T47D (cell line): ENCODE measurements at places on chromosomes 16 and 17.

DNA sequence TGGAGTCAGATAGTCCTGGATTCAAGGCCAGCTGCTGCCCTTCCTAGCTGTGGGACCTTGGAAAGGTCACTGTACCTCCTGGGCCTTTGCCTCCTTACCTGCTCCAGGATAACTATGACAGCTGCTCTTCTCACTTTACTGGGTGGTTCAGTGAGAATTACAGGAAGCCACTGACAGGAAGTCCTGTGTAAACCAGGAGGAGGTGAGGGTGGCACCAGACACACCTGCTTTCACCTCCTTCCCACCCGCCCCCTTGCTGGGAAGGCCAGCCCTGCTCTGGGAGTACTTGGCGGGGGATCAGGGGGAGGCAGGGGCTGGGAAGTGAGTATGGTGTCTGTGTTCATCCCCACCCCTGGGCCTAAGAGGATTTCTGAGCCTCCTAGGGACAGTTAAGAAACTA is 42.6 kb downstream of the CPNE2 start:
- DNase-seq = peak; percentile 15

DNA sequence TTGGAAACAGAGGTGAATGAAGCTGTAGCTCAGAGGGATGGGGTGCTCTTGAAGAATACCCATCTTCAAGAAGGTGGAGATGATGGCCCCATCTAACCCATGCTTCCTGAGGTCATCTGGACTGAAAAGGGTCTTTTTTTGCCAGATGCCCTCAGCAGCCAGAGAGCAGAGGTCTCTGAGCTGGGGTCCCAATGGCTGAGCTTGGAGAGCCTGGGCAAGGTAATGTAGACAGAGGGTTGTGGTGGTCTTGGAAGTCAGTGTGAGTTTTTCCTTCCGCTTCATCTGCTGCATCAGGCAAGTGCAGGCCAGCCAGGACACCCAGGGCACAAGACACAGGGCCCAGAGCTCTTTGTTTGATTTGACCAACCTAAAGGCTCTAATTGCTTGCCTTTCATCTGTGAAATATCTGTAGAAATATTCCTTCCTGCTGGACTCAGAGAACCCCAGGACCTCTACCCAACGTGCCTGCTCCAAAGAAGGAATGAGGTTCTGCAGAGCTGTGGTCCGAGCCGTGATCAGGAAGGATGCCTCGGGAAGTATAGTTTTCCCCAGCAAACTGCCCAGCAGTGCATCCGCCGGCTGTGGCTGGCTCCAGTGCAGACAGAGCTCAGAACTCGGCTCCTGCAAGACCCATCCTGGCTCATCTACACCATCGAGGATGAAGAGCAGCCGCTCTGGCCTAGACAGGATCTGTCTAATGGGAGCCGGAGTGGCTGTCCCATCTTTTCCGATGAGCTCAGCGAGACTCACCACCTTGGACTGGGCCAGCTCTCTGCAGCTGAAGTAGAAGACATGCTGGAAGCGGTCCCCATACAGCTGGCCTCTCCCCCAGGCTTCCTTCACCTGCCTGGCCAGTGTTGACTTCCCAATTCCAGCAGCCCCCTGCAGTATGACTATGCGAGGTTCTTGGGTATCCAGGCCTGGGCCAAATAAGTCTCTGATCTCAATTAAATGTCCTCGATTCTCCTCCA is 25.2 kb downstream of the NLRP1 start:
- no peak for DNase-seq

- no peak for DNase-seq
These were observed 74.2 kb upstream of the NLK start for GRCh38 chr17:27968206-27968732.

- DNase-seq = no peak
These were observed 134.2 kb downstream of the PRKCA start for GRCh38 chr17:66436631-66437030.

DNA sequence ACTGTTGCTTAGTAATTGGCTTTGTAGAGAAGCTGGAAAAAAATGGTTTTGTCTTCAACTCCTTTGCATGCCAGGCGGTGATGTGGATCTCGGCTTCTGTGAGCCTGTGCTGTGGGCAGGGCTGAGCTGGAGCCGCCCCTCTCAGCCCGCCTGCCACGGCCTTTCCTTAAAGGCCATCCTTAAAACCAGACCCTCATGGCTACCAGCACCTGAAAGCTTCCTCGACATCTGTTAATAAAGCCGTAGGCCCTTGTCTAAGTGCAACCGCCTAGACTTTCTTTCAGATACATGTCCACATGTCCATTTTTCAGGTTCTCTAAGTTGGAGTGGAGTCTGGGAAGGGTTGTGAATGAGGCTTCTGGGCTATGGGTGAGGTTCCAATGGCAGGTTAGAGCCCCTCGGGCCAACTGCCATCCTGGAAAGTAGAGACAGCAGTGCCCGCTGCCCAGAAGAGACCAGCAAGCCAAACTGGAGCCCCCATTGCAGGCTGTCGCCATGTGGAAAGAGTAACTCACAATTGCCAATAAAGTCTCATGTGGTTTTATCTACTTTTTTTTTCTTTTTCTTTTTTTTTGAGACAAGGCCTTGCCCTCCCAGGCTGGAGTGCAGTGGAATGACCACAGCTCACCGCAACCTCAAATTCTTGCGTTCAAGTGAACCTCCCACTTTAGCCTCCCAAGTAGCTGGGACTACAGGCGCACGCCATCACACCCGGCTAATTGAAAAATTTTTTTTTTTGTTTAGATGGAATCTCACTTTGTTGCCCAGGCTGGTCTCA is 6.2 kb upstream of the TMEM235 start:
- DNase-seq = no peak

DNA sequence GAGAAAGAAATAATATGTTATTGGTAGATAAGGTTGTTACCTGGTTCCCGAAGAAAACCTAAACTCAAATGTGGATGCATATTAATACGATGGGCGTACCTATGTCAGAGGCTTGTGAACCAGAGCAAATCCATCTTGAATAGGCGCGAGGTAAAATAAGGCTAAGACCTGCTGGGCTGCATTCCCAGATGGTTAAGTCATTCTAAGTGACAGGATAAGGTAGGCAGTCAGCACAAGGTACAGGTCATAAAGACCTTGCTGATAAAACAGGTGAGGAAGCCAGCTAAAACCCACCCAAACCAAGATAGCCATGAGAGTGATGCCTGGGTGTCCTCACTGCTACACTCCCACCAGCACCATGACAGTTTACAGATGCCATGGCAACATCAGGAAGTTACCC is 1400.1 kb downstream of the CDH8 start:
- DNase-seq = peak; percentile 68

GRCh38 chr17:13273806-13274205 is 256.0 kb upstream of the ELAC2 start:
- no peak for DNase-seq

DNA sequence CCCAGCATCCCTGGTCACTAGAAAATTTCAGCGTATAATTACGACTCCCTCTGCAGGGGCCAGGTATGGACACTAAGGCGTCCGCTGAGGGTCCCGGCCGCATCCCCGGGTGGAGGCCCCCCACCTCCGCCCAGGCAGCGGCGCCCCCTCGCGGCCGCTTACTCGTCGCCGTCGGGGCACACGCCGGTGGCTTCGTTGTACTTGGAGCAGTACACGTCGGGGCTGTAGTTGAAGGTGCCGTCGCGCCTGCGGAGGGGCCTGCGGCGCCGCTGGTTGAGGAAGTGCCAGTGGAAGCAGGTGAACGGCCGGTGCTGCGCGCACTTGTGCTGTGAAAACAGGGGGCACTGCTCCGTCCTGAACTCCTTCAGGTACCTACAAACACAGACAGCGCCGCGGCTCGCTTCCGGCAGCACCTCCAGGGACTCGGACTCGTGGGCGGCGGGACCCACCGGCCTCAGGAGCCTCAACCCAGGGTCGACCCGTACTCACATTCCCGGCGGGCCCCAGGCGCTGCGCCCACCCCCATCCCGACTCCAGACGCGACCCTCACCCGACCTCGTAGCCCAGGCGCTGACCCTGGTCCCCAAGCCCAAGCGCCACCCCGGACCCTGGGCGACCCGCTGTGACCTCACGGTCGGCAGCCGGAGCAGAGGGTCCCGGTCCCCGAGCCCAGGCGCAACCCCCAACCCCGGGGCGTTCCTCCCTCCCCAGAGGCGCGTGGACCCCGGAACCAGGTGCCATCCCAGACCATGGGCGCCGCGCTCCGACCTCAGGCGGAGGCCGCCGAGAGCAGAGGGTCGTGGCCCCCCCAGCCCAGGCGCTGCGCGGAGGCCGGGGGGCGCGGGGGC is 596 bp downstream of the UNKL start:
- DNase-seq = peak; percentile 71

GRCh38 chr16:29868396-29869009 is 5.5 kb upstream of the CDIPT start:
- no peak for DNase-seq

GRCh38 chr17:72422204-72422504 is 301.3 kb downstream of the SOX9 start:
- no peak for DNase-seq

DNA sequence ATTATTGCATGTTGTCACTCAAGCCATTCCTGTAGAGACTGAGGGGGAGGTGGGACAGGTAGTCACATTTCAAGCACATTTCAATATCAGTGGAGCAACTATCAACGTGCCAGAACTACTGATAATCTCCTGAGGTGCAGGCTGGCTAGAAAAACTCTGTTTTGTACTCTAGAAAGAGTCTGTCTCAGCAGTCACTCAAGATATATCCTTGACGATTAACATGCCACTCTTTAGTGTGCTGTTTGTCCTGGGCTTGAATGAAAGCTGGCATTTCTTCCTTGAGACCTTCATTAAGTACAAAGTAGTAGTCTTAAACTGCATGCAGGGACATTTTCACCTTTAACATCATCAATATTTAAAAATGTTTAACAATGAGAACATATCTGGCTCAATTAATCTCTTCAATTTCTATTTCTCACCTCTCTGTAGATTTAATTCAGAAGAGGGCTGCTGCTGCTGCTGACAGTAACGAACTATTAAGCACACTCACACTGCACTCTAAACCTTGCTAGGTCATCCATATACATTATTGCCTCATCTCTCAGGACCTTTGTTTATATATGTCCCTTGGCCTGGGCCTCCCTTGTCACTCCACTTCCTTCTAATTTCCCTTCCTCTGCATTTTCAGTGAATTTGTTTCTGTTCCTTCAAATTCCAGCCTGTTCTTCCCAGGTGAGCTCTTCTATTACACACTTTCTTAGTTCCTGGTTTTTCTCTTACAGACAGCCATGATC is 412.0 kb downstream of the HAPSTR1 start:
- DNase-seq = no peak

- no peak for DNase-seq
These were observed 35.7 kb upstream of the MED9 start for GRCh38 chr17:17440938-17441675.

GRCh38 chr17:48860034-48860433 is 29.2 kb downstream of the CALCOCO2 start:
- no peak for DNase-seq

DNA sequence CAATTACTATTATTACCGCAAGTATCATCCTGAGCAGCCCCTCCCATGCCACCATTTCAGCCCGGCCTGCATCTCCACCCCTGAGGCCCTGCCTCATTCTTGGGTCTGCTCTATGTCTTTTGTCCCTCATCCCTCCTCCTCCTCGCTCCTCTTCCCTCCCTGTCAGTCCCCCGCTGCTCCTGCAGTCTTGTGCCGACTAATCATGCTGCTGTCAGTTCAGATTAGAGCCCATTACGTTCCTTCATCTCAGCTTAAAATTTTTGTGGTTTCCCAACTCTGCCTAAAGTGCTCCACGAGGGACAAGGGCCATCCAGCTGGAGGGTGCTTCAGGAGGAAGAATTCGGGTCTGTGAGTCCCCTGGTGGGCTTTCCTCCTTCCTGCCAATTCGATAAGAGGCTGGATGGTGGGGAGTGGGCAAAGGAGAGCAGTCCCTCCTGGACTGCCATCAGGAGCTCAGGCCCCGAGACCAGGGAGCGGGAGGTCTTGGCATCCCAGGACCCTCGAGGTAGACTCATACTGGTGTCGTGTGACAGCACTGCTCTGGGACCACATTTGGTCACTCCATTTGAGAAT is 32.9 kb upstream of the GOSR2 start:
- no peak for DNase-seq

DNA sequence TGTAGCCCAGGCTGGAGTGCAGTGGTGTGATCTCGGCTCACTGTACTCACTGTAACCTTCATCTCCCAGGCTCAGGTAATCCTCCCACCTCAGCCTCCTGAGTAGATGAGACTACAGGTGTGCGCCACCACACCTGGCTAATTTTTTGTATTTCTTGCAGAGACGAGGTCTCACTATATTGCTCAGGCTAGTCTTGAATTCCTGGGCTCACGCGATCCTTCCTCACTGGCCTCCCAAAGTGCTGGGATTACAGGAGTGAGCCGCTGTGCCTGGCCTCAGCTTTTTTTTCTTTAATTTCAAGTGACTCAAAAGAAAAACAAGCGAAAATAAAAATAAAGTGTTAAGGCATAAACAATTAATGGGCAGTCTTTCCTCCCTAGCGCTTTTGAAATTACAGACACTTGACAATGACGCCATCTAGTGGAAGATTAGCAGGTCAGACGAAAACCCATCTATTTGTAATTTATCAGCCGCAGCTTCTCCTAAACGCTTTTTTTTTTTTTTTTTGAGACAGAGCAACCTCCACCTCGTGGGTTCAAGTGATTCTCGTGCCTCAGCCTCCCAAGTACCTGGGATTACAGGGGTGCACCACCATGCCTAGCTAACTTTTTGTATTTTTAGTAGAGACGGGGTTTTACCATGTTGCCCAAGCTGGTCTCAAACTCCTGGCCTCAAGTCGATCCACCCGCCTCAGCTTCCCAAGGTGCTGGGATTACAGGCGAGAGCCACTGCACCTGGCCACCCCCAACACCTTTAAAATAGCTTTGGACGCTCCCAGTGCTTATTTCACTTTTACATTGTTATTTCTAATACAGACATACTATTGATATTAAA is 28.1 kb upstream of the PECAM1 start:
- peak; percentile 81 for DNase-seq

DNA sequence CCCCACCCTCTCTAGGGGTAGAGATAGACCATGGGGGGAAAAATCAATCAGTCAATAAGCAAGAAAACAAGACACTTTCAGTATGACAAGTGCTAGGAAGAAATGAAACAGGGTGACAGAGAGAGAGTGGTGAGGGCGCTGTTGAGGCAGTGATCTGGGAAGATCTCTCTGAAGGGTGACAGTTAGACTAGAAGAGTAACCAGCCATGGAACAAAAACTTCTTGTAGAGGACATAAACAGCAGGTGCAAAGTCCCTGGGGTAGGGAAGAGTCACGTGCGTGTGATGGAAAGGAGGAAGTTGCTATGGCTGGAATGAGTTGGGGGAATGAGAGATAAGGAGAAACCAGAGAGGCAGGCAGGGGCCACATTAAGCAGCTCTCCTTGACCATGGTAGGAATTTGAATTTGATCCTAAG is 16.8 kb upstream of the EMP2 start:
- no peak for DNase-seq

GRCh38 chr16:10966129-10966528 is 21.8 kb downstream of the CLEC16A start:
- DNase-seq = no peak
